ENCODE measurements at places on chromosomes 3 and 15. TPM values are rescaled to one million over a fixed set of nuclear protein-coding genes. Genes with fewer than 3 reads are reported as not detected.

GRCh38 chr3:185205865-185206264, 48.0 kb downstream of the EHHADH start:
- H3K27me3 ChIP-seq: no peaks in the 10 kb centered on the region
- peaks cover 15% of the 10 kb centered on the region for H3K36me3 ChIP-seq
- H3K4me1 ChIP-seq: no peaks in the 10 kb centered on the region
- no peak overlapping the region for H3K4me3 ChIP-seq

GRCh38 chr3:69697381-69697780, 41.9 kb upstream of the MITF start:
- no peak overlapping the region for H3K4me3 ChIP-seq
- DNase-seq: no peak
- H3K36me3 ChIP-seq: no peaks in the 10 kb centered on the region
- no peak overlapping the region for H3K27ac ChIP-seq
- no peaks in the 10 kb centered on the region for H3K4me1 ChIP-seq

DNA sequence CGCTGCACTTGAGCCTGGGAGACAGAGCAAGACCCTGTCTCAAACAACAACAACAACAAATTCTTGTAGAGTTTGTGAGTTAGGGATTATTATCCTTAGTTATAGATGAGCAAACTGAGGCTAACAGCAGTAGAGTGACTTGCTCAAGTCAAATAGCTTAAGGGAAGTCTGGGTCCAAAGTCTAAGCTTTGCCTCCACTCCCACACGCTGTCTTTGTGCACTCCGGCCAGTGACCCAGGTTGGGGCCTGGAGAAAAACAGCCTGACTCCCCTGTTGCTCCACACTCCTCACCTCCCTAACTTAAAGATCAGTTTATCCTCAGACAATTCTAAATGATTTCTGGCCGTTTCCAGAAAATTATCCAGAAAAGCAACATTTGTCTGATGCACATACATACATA, 9.2 kb upstream of the SIN3A start:
- peaks cover 8% of the 10 kb centered on the region for H3K4me1 ChIP-seq
- H3K27me3 ChIP-seq: no peaks in the 10 kb centered on the region
- H3K36me3 ChIP-seq: no peaks in the 10 kb centered on the region
- no peak for DNase-seq
- H3K27ac ChIP-seq: no peak overlapping the region
- no peak overlapping the region for H3K4me3 ChIP-seq

- H3K36me3 ChIP-seq: no peaks in the 10 kb centered on the region
- H3K4me3 ChIP-seq: no peak overlapping the region
- no peaks in the 10 kb centered on the region for H3K27me3 ChIP-seq
- no peaks in the 10 kb centered on the region for H3K4me1 ChIP-seq
- H3K27ac ChIP-seq: no peak overlapping the region
Observed at GRCh38 chr3:5071061-5071460, 51.0 kb upstream of the ARL8B start.

GRCh38 chr15:81485806-81486205, 111.8 kb upstream of the TMC3 start:
- H3K4me1 ChIP-seq: no peaks in the 10 kb centered on the region
- no peak overlapping the region for H3K27ac ChIP-seq
- no peak overlapping the region for H3K4me3 ChIP-seq

GRCh38 chr15:32877252-32878019, 159.6 kb downstream of the GREM1 start:
- H3K27me3 ChIP-seq: no peaks in the 10 kb centered on the region
- no peak overlapping the region for H3K4me3 ChIP-seq
- H3K27ac ChIP-seq: no peak overlapping the region
- no peaks in the 10 kb centered on the region for H3K4me1 ChIP-seq
- H3K36me3 ChIP-seq: no peaks in the 10 kb centered on the region
- DNase-seq: no peak

Gene ABI3BP
- 116 TPM for total RNA-seq

DNA sequence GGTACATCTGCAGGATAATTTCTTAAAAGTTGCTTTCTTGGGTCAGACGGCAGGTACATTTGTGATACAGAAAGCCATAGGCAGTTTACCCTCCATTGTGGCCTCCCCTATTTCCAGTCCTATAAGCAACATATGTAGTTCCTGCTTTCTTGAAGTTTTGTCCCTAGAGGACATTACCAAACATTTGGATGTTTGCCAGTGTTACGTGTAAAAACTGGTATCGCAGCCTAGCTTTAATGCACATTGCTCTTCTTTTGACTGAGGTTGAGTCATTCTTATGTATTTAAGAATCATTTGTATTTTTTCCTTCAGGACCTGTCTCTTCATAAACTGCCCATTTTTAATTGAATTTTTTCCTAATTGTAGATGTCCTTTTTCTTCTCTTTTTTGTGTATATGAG, 114.3 kb downstream of the DIPK2A start:
- H3K4me1 ChIP-seq: no peaks in the 10 kb centered on the region
- no peak overlapping the region for H3K4me3 ChIP-seq

DNA sequence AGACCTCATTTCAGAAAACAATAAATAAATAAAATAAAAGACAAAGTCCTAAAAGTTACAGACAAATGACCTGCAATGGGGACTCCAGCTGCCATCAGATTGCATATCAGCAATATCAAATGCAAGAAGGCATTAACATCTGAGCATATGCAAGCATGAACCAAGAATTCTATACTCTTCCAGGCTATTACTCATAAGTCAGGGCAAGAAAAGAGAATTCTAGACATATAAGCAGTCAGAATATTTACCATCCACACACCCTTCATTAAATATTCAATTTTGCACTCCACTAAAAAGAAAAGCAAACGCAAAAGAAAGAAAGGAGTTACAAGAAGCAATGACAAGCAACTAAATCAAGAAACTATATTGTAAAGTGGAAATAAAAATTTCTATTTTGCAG, 21.1 kb downstream of the PLA2G4F start:
- no peak overlapping the region for H3K4me3 ChIP-seq
- no peak overlapping the region for H3K27ac ChIP-seq
- no peaks in the 10 kb centered on the region for H3K36me3 ChIP-seq
- DNase-seq: no peak

Gene AADACL2
- not detected for total RNA-seq

GRCh38 chr3:149527531-149528339, 53.2 kb downstream of the TM4SF4 start:
- H3K27me3 ChIP-seq: no peaks in the 10 kb centered on the region
- H3K4me3 ChIP-seq: no peak overlapping the region
- H3K4me1 ChIP-seq: peaks cover 20% of the 10 kb centered on the region

DNA sequence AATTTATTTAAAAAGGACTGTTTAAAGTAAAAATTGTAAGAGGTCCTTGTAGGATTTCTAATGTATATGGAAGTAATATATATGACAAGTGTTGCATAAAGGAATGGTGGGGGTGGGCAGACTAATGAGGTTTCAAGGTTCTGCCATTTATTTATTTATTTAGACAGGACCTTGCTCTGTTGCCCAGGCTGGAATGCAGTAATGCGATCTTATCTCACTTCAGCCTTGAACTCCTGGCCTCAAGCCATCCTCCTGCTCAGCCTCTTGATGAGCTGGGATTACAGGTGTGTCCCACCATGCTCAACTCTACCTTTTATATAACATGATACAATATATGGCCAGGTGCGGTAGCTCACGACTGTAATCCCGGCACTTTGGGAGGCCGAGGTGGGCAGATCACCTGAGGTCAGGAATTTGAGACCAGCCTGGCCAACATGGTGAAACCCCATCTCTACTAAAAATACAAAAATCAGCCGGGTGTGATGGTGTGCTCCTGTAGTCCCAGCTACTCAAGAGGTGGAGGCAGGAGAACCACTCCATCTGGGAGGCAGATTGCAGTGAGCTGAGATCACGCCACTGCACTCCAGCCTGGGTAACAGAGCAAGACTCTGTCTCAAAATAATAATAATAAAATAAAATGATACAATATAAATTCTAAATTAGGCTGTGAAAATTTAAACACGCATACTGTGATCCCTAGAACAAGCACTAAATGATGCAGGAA, 33.8 kb upstream of the IGF2BP2 start:
- no peak overlapping the region for H3K27ac ChIP-seq
- no peaks in the 10 kb centered on the region for H3K27me3 ChIP-seq
- H3K36me3 ChIP-seq: no peaks in the 10 kb centered on the region
- H3K4me1 ChIP-seq: no peaks in the 10 kb centered on the region
- no peak overlapping the region for H3K4me3 ChIP-seq
- no peak for DNase-seq

- DNase-seq: no peak
- H3K27ac ChIP-seq: no peak overlapping the region
- H3K36me3 ChIP-seq: no peaks in the 10 kb centered on the region
- H3K4me3 ChIP-seq: no peak overlapping the region
- no peaks in the 10 kb centered on the region for H3K27me3 ChIP-seq
Observed at GRCh38 chr3:143483214-143483613, 363.6 kb downstream of the CHST2 start.

DNA sequence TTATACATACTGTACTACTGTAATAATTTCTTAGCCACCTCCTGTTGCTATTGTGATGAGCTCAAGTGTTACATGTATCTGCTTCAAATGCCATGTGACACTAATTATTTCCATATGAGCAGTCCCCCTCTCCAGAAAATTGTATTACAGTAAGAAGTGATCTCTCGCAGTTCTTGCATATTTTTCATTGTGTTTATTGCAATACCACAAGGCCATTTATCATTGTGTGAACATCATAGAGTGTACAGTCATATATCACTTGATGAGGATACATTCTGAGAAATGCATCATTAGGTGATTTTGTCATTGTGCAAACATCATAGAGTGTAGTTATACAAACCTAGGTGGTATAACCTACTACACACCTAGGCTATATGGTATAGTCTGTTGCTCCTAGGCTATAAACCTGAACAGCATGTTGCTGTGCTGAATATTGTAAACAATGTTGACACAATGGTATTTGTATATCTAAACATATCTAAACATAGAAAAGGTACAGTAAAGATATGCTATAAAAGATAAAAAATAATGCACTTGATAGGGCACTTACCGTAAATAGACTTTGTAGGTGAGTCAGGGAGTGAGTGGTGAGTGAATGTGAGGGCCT, 189.6 kb upstream of the MLF1 start:
- H3K27me3 ChIP-seq: no peaks in the 10 kb centered on the region
- H3K27ac ChIP-seq: no peak overlapping the region
- DNase-seq: no peak
- no peaks in the 10 kb centered on the region for H3K36me3 ChIP-seq
- H3K4me1 ChIP-seq: no peaks in the 10 kb centered on the region
- H3K4me3 ChIP-seq: no peak overlapping the region

GRCh38 chr3:7518456-7518855, 657.5 kb downstream of the GRM7 start:
- no peak overlapping the region for H3K4me3 ChIP-seq
- H3K36me3 ChIP-seq: no peaks in the 10 kb centered on the region
- DNase-seq: no peak
- H3K27ac ChIP-seq: no peak overlapping the region
- no peaks in the 10 kb centered on the region for H3K27me3 ChIP-seq

Gene CISH
- 55.2 TPM for total RNA-seq

Gene DISP2
- 0.65 TPM for total RNA-seq

DNA sequence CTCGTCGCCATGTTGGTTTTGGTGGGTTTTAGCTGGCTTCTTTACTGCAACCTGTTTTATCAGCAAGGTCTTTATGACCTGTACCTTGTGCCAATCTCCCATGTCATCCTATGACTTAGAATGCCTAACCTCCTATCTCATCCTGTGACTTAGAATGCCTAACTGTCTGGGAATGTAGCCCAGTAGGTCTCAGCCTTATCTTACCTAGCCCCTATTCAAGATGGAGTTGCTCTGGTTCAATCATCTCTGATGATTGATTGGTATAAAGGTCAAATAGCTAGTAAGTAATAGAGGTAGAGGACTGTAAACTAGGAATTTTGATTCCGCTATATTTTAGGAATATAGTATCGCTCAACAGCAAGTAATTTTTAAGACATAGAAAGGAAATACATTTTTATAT, 1.3 kb upstream of the ACKR2 start:
- no peak overlapping the region for H3K4me3 ChIP-seq
- no peak for DNase-seq
- H3K4me1 ChIP-seq: peaks cover 7% of the 10 kb centered on the region
- H3K36me3 ChIP-seq: no peaks in the 10 kb centered on the region

GRCh38 chr3:15731024-15731423, 66.8 kb downstream of the ANKRD28 start:
- no peak overlapping the region for H3K27ac ChIP-seq
- H3K27me3 ChIP-seq: no peaks in the 10 kb centered on the region
- H3K4me3 ChIP-seq: no peak overlapping the region
- H3K4me1 ChIP-seq: no peaks in the 10 kb centered on the region
- H3K36me3 ChIP-seq: peaks cover 55% of the 10 kb centered on the region
- no peak for DNase-seq

GRCh38 chr15:69659454-69660050, 206.9 kb downstream of the RPLP1 start:
- no peaks in the 10 kb centered on the region for H3K4me1 ChIP-seq
- no peaks in the 10 kb centered on the region for H3K36me3 ChIP-seq
- H3K27me3 ChIP-seq: no peaks in the 10 kb centered on the region
- H3K27ac ChIP-seq: no peak overlapping the region

GRCh38 chr3:12965999-12966846, 107.0 kb downstream of the IQSEC1 start:
- H3K4me1 ChIP-seq: peaks cover 74% of the 10 kb centered on the region
- DNase-seq: no peak
- peak overlapping the region; percentile 74 for H3K4me3 ChIP-seq
- H3K27me3 ChIP-seq: peaks cover 5% of the 10 kb centered on the region

DNA sequence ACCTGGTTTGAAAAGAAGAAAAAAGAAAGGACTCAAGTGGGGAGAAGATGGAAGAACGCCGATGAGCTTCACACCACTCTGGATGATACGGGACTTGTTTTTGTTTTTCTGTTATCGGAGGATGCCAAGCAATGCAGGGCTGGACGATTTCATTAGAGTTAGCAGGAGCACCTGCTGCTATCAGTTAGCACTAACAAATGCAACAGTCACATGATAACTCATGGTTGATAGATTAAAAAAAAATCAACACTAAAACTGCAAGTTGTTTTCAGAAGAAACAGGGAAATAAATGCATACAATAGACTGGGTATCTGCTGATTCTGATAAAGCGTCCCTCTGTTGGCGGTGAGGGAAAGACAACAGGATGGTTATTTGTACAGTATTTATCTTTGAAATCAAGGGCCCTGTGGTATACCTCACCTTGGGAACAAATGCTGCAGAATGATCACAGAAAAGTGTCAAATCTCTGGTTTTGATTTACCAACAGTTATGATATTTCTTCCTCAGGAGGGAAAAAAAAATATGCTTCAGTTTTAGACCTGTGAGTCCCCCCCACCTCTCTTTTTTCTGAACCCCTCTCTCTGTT, 575.1 kb downstream of the FOXP1 start:
- DNase-seq: no peak
- H3K27me3 ChIP-seq: no peaks in the 10 kb centered on the region
- peaks cover 5% of the 10 kb centered on the region for H3K36me3 ChIP-seq

GRCh38 chr3:69085833-69086722, 1.3 kb downstream of the ARL6IP5 start:
- peaks cover 3% of the 10 kb centered on the region for H3K36me3 ChIP-seq
- no peaks in the 10 kb centered on the region for H3K27me3 ChIP-seq
- H3K27ac ChIP-seq: peak overlapping the region; percentile 98
- peak; percentile 35 for DNase-seq
- H3K4me3 ChIP-seq: peak overlapping the region; percentile 91

Gene CIB2
- total RNA-seq: 3.5 TPM
